ENCODE measurements at places on chromosomes 4 and X.

GRCh38 chrX:130778773-130779172 lies 124.2 kb downstream of the ENOX2 start:
- DNase-seq: no peak

- DNase-seq: no peak
These were observed 367.0 kb downstream of the RAB28 start for GRCh38 chr4:13117185-13117584.

- no peak for DNase-seq
These were observed 276.9 kb upstream of the PCDH7 start for GRCh38 chr4:30443289-30443688.

GRCh38 chr4:86670756-86671155 lies 76.6 kb downstream of the PTPN13 start:
- DNase-seq: no peak

DNA sequence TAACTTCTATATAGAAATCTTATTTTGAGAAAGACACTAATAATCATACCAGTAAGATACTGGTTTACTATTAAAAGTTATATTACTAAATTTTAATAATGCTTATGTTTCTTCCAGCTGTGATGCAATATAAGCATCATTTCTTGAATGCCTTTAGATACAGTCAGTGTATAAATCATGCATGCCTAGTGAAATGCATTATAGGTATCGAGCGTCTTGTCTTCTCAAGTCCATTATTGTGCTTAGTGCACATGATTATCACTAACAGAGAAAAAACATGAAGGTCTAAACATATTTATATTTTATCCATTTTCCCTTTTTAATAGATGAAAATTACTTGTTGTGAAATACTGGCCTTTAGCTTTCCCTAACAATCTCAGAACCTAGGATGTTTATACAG lies 1021.5 kb upstream of the AGA start:
- no peak for DNase-seq

DNA sequence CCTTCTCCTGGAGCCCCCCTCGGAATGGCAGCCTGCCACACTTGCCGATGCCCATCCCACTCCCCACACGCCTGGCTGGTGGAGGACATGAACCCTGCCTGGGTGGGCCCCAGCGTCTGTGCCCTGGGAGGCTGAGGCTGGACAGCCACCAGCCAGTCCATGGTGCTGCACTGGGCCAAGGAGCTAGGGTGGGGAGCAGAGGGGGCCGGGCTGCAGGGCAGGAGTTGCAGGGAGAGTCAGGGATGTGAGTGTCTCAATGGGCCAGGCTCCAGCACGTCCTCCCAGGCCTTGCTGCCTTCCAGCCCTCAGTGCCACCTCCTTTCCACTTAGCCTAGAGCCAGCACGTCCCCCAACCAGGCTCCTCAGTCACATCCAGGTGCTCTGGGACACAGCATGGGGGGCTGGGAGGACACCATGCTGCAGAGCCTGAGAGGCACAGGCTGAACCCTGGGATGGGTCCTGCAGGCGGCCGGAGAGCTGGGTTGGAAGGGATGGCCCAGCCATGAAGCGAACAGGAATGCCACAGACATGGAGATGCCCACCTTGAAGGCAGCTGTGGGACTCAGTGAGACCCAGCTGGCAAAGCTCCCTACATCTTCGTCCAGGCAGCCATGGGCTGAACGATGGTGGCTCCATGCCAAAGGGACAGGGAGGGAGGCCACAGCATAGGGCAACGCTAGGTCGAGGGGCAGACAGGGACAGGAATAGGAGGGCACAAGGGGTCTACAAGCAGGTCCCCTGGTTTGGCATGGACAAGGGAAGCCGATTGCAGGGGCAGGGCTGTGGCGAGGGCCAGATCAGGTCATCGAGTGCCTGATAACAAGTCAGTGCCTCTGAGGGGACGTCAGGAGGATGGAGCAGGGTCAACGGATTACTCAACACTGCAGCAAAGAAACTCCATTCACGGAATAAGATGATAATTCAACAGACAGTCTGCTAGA lies 30.1 kb upstream of the MXD4 start:
- no peak for DNase-seq

DNA sequence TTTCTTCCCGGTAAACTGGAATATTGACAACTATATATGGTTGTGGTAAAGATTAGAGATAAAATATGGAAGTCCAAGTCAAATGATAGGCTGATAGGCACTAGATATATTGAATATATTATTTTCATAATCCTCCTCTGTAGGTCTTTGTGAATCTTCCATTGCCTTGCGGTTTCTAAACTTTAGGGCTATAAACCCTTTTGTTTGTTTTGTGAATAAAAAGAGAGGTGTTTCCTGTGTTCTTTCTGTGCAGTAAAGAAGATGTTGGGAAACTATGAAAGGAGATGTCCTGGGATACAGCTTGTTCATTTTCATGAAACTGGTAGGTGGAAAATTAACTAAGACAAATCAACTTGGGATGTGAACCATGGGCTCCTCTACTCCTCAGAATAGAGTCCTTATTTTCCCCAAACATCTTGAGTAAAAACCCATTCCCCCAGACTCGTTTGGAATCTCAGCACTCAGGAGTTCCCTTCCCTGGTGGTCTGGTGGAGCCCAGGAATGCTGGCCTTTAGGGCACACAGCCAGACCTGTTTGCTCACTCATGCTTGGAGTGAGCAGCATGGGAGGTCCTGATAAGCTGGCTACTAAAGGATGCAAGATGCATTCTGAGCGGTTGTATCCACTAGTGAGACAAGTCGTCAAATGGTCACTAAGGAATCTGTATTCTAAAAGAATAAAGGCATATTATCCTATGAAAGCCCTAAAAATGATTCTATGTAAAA lies 22.2 kb downstream of the PRDM8 start:
- DNase-seq: no peak

DNA sequence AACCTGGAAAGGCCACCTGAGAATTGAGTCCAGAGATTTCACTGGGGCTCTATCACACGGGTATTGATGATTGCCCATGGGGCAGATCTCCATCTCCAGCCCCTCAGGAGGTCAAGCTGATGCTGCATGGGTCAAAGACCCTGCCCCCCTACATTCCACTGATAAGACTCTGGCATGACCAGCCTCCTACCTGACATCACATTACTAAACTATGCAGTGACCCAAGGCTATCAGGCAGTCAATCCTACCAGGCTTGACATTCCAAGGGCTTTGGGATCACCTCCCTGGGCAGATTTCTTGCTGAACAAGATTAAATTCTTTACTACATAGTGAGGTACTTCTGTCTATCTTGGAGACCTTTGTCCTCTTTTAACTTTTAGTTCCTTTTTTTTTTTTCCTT lies 192.7 kb upstream of the STS start:
- DNase-seq: no peak

DNA sequence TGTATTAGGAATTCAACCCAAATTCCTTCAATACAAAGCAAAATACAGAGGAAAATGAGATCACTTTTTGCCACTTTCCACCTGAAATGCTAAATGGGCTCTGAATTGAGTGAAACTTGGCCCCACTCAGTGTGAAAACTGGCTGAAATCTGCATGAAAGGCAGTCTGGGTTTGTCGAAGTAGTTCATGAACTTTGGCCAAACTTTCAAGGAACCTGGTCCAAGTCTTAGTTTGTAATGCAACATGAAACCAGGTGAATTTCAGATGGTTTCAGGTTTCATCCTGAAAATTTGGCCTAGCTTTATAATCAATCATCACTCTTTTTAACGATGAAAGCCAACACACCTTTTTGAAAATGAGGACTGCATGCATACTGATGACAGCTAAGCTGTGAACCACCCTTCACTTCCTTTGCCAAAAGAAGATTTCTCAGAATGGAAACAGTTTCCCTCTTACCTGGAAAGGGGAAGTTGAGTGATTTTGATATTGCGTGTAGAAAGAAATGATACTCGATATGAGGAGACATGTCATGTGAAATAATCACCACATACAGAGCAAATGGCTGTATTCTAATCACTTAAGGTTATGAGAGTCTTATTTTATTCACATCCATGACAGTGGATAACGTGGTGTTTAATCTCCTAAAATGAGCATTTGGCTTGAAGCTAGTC lies 209.9 kb upstream of the ETNPPL start:
- no peak for DNase-seq

- DNase-seq: no peak
These were observed 53.6 kb downstream of the KLHL13 start for GRCh38 chrX:118062817-118063615.

DNA sequence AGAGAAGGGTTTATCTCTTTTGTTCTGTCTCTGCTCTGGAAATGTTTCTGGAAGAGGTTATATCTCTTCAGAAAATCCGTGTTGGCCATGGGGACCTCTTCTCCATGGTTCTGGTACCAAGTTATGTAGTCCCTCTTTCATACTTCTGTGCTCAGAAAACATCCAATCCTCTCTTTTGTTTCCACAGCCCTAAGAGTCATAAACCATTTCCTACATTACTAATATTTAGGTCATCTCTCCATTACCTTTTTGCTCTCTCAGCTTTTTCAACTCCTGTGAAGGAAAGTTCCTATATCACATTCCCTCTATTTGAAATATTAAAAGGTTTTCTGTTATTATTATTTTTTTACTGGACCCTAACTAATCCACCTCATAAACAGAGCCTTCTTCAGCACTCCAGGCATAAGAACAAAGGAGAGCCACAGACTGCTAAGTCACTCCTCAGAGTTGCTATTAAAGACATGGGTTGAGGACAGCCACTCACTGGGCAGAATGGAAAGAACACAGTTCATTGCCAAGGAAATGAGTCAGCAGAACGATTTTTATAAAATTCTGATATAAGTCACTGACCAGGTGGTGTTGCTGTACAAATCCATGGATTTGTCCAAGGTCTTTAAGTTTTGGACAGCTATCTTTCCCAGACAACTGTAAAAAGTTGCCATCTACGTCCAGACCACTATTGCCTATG lies 122.4 kb upstream of the NPY2R start:
- DNase-seq: no peak

GRCh38 chr4:82777857-82778525 lies 20.6 kb downstream of the SCD5 start:
- DNase-seq: no peak

DNA sequence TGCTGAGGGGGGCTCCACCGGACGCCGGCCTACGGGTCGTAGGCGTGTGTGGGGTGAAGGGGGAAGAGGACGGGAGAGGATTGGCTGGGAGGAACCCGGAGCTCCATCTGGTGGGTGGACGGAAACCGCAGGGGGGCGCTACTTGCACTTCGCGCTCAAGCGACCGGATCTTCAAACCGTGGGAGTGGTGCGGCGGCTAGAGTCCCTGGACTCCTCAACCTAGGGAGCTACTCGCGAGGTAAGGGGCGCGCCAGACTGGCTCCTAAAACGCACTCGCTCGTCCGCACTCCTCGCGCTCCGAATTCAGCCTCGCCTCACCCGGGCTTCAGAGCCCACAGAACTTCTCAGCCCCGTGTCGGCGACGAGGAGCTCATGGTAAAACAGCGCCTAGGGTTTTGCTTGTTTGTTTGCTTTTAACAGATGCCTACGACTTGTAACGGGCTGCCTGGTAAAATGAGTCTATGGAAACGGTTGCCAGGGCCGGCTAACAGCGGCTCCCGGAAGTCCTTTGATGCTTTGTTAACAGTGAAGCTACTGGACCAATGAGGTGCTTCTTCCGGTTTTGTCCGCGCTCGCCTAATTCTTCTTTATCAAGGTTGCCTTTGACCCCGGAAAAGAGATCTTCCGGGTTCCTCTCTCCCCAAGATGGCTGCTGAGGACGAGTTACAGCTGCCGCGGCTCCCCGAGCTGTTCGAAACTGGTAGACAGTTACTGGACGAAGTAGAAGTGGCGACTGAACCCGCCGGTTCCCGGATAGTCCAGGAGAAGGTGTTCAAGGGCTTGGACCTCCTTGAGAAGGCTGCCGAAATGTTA lies at the start of gene IGBP1:
Gene IGBP1, plus strand, starts transcription at position 145 of the 813 bp plus-strand sequence. Its CDS starts 501 bp downstream, at position 646.
- DNase-seq: peak; percentile 87

GRCh38 chr4:92735025-92735665 lies 431.4 kb downstream of the GRID2 start:
- DNase-seq: no peak

DNA sequence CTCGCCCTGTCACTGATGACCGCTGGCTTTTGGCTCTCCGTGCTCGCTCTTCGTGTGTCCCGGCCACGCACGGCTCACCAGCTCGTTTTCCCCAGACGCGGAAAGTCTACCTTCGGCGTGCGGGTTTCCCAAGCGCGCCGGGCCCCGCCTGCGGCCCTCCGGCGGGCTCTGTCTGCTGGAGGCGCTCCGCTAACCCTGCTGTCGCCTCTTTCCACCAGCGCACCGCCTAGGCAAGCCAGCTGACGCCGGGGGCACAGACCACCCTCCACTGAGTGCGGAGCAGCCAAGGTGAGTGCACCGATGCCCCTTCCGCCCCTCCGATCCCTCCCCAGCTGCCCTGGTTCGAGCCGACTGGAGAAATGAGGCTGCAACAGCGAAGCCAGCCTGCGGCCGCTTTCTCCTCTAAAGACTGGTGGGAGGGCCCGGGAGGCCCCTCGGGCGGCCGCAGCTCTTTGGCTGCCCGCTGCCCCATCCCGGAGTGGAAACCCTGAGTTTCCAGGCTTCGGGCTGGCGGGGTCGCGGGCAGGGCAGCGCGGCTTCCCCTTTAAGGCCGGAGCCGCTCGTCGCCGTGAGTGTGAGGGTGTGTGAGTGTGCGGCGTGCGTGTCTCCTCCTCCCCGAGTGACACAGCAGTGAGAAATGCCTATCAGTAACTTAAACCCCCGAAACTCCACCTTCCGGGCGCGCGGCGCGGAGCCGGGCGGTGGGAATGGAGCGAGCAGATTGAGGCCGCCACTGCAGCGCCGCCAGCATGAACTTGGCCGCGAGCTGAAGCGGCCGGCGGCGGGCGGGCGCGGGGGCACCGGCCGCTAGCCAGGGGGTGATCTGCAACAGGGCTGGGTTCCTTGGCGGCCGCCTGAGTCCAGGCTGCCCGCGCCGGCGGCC lies at the start of gene MAMLD1:
Gene MAMLD1, plus strand, starts transcription at position 719 of the 883 bp plus-strand sequence. CDS start 82,200 bp downstream, outside the sequence.
- DNase-seq: peak; percentile 69

DNA sequence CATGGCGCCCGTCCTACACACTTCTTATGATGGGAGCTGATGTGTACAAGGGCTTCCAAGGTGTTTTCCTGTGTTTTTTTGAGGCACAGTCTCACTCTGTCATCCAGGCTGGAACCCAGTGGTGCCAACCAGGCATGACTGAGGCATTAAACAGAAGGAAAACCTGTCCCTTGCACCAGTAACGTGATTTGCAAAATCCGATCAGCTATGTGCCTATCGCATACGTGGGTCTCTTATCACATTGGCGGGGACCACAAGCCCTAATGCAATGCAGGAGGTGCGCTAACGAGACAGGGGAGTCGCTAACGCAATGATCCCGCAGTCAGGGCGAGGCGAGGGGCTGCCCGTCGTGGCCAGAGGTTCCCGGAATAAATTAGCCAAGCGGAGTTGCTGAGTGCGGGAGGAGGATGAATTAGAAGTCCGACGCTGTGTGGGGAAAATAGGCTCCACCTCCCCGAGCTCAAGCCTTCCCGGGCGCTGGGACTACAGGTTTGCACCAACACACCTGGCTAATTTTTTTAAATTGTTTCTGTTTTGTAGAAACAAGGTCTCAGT lies 162.7 kb downstream of the SHOX start:
- no peak for DNase-seq

- peak; percentile 39 for DNase-seq
These were observed 13.9 kb upstream of the PPEF2 start for GRCh38 chr4:75916091-75916661.

- DNase-seq: no peak
These were observed 83.8 kb upstream of the C1QTNF7 start for GRCh38 chr4:15344041-15344440.

GRCh38 chr4:95087657-95088455 lies 330.1 kb downstream of the BMPR1B start:
- no peak for DNase-seq
